COR-L47 (cell line): ENCODE measurements at places on chromosomes 7 and 10.

DNA sequence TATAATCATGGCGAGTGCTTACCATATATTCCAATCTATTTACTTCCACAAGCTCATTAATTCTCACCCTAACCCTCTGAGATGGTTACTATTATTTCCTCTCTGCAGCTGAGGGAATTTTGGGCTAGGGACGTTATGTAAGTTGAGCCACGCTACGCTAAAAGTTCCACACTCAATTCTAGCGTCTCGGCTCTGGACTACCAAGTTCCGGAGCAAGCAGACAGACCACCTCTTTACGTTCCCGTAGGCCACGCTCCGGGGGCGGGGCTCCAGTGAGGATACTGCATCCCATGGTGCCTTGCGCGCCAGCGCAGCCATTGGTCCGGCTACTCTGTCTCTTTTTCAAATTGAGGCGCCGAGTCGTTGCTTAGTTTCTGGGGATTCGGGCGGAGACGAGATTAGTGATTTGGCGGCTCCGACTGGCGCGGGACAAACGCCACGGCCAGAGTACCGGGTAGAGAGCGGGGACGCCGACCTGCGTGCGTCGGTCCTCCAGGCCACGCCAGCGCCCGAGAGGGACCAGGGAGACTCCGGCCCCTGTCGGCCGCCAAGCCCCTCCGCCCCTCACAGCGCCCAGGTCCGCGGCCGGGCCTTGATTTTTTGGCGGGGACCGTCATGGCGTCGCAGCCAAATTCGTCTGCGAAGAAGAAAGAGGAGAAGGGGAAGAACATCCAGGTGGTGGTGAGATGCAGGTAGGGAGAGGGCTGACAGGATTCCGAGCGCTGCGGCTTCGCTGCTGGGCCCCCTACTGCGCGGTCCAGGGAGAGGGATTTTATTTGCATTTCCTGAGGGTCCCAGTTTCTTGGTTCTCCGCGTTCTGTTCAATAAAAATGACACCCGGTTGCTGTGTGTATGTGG lies at the start of gene KIF11:
Gene KIF11, plus strand, starts transcription at position 370 of the 858 bp plus-strand sequence. Its CDS starts 246 bp downstream, at position 616.
- DNase-seq: peak; percentile 91

DNA sequence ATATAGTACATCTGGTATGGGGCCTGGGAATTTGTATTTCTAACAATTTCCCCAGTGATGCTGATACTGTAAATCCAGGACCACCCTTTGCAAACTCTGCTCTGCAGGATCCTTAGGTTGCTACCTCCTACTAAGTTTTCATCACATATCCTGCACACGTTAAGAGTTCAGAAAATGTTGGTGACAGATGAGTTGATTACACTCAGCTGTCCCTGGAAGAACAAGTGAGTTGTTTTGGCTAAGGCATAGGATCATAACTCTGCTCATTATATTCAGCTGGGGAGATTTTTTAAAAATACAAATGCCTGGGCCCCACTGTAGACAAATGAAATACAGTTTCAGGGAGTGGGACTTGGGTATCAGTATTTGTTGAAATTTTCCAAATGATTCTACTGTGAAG lies 274.6 kb upstream of the HABP2 start:
- no peak for DNase-seq

GRCh38 chr10:124677293-124677699 lies 66.9 kb downstream of the FAM53B start:
- no peak for DNase-seq

DNA sequence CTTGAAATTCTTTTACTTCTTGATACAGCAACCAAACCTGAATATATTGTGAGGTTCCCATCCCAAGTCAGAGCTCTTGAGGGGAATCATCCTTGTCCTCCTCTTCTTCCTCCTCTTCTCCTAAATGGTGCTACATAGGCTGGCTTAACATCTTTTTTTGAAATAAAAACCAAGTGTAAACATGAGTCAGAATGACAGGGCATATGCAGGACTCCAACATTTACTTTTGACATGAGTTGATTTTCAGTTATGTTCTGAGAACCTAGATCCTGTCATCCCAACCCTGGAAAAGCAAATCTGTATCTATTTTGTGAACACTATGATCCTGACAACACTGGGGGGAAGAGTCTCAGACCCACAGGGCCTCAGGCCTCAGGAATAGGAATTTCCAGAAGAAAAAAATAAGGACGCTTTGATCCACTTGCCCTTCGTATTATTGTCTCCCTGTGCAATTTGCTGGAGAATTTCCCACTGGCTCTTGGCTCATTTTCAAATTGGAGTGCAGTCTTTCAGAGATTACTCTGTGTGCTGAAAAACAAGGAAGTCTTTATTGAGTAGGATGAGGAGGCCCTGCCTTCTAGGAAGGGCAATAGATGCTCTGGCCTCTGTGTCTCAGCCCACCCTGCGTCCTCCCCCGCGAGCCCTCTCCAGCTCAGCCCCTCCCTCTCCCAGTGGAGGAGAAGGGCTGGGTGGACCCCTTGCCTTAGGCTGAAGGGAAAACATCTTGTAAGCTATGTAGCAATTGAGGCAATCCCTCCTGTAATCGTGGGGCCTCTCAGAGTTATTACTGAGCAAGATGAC lies 121.6 kb downstream of the CREB5 start:
- no peak for DNase-seq

DNA sequence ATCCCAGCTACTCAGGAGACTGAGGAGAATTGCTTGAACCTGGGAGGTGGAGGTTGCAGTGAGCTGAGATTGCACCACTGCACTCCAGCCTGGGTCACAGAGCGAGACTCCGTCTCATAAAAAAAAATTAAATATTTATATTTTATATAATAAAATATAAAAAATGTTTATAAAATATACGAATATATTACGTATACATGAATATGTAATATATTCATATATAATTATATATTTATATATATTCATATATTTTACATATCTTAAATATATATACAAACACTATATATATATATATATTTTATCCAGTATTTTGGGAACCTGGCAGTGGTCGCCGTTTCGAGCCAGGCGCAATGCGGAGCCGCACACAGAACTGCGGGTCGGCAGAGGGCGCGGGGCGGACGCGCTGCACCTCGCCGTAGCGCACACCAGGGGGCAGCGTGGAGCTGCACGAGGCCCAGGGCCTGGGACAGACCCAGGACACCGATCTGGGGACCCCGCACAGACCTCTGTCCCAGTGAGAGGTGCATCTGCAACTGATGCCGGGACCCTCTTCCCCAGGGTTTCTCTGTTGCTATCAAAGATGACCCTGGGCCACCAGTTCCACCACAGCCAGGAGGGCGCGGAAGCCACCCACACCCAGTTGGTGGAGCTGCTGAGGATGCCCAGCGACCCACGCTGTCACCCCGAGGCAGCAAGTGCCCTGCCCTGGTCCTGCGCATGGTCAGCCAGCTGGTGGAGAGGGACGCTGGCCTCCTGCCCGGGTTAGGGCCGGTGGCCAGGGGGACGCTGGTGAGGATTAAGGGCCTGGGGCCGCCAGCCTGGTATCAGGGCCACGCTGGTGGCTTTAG lies 22.7 kb downstream of the AP5Z1 start:
- no peak for DNase-seq

DNA sequence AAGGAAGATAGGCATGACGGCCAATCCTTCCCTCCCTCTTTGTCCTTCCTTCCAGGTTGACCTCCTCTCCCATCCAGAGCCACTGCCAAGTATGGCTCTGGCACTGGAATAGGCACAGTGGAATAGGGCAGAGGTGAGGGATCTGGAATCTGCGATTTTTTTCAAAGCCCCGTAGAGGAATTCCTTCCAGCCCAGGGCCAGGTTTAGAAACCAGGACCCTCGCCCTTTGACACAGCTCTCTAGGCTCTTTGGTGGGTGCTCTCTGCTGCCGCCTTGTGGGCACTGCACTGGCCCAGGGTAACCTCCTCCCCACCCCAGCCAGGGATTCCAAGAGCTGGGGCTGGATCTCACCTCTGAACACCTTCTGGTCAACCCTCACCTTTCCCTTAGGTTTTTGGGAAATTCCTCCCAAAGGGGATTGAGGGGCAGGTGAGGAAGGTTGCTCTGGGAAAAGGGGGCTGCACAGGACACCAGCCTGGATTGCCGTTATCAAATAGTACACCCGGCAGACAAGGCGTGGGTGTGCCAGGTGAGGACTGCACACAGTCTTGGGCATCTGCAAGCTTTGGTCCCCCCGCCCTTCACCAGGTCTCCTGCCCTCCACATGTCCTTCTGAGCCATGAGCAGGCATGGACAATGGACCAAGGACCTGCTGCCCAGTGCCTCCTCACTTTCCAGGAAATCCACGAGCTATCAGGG lies 22.8 kb downstream of the C10orf105 start:
- DNase-seq: no peak

- peak; percentile 39 for DNase-seq
Observed at GRCh38 chr7:129225206-129225930, 538 bp downstream of the AHCYL2 start.
